Activated CD8-positive, alpha-beta memory T cell treated with anti-CD3 and anti-CD28 coated beads for 24 hours (primary cell): ENCODE measurements at places on chromosomes 1 and 21.

DNA sequence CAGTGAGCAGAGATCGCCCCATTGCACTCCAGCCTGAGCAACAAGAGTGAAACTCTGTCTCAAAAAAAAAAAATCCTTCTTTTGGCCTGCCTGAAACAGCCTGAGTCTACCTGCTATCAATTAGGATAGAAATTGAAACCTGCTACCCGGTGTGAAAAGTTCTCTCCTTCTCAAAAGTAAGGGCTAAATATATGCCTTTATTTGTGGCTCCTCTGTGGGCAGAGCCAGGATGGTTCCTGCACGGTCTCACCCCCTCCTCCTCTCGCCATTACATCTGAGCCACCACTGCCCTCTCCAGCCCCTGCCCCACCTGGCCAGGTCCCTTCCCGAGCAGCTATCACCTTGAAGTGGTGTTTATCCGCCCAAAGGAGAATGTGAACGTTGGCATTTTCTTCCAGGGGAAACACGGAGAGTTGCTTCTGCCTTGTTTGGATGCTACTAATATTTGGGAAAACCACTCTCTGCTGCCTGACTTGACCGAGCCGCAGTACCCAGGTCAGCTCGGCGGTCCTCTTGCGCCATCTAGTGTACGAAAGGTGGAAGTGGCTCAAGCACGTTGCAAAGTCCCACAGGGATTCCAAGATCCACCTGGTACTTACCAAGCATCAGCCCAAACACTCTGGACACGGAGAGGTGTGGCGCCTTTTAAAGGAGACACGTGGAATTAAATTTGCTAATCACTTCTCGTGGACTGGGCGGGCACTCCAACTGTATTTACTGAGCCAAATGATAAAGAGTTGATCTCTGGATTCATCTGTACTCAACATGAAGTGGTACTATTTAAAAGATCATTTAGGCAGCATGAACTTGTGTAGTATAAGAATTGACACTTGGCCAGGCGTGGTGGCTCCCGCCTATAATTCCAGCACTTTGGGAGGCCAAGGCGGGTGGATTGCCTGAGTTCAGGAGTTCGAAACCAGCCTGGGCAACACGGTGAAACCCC is 31.9 kb downstream of the SETD4 start:
- DNase-seq = peak; percentile 86

DNA sequence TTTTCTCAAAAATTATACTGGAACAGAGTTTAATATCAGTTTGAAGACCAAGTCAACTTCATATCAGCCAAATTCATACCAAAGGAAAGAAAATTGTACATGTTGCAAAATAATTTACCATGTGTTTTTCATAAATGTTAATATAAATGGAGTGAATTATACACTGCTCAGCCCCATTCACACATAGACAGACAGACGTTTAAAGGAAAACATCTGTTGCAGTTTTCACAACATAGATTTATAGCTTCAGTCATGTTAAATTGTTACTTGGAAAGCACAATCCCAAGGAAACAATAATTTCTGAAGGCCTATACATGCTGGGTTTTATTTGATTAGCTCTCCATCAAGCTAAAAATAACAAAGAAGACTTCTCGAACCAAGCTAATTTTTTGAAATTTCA is 27.8 kb upstream of the HYI start:
- DNase-seq = no peak

DNA sequence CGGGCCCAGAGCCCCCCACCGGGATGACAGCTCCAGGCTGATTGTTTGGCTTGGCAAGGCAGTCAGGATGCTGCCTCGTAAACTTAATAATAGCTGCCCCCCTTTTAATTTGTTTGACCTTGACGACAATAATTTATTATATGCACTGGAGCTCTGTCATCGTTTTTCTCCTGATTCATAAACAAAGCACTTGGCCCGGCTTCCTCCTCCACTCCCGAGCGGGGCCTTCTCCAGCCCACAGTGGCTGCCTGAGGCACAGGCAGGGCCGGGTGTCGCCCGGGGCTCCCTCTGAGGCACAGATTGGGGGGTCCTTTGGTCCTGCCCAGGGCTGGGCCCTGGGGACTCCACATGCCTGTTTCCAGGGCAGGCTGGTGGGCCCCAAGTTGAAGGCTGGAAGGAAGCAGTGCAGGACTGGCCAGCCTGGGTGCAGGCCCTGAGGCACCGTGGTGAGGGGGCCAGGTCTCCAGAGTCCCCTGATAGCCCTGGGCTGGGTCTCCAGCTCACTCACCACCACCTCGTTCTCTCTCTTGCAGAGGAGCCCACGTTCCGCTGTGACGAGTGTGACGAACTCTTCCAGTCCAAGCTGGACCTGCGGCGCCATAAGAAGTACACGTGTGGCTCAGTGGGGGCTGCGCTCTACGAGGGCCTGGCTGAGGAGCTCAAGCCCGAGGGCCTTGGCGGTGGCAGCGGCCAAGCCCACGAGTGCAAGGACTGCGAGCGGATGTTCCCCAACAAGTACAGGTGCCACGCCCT is 52.0 kb upstream of the ARHGEF16 start:
- no peak for DNase-seq

- no peak for DNase-seq
These were observed at the start of gene TSPAN1 for GRCh38 chr1:46174448-46175231. TSPAN1 (plus strand) TSS chr1:46175087; CDS start chr1:46181108, 6,021 bp downstream.

GRCh38 chr1:233916706-233917105 is 12.2 kb downstream of the SLC35F3 start:
- no peak for DNase-seq

- DNase-seq = no peak
These were observed 105.6 kb downstream of the PLPP3 start for GRCh38 chr1:56473582-56474270.

DNA sequence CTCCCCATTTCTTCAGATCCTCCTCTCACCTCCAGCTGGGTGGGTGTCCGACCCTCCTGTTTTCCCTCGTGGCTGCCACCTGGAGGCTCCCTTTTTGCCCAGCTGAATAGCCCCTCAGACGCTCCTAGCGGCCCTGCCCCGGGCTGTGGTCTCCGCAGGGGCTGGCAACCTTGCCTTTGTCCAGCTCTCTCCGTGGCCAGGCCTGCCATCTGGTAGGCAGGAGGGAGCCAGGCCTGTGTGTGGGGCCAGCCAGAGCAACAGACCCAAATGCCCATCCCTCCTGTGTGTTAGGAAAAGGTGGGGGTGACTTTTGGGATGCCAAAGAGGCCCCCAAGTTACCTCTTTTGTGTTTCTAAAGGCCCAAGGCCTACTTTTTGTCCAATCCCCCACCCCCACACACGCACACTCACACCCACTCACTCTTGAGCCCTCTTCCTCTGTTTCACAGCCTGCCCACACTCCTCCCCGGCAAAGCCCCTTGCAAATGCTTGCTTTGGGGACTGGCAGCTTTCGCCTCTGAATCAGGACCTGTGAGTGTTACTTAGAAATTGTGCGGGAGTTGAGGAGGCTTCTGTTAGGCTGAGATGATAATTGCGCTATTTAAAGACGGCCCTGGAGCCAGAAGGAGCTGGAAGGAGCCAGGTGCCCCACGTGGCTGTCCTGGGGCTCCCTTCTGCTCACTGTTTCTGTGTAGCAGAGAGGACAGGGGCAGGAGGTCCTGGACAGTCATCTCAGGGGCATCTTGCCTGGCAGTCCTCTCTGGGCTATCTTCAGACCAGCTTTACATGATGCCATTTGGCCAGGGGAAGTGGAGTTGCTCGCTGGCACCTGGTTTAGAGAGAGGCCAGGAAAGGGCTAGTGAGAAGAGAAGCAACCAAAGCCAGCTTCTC is 9.1 kb downstream of the PPFIA4 start:
- DNase-seq = no peak

DNA sequence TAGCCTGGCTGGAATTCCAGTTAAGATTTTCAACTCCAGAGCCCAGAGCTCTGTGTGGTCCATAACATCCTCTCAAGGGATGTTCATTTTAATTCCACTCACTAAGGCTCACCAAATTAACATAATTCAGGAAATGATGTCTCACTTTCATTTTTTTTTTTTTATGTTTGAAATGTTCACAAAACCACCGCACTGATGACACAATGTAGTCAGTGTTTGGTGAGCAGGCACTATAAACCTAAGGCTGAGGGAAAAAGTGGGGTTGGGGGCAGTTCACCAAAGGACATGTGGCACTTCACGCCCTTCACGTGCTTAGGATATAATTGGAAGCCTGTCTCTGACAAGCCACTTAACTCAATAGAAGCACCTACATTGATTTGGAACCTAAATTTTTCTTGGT is 177.3 kb upstream of the CAMK1G start:
- no peak for DNase-seq

DNA sequence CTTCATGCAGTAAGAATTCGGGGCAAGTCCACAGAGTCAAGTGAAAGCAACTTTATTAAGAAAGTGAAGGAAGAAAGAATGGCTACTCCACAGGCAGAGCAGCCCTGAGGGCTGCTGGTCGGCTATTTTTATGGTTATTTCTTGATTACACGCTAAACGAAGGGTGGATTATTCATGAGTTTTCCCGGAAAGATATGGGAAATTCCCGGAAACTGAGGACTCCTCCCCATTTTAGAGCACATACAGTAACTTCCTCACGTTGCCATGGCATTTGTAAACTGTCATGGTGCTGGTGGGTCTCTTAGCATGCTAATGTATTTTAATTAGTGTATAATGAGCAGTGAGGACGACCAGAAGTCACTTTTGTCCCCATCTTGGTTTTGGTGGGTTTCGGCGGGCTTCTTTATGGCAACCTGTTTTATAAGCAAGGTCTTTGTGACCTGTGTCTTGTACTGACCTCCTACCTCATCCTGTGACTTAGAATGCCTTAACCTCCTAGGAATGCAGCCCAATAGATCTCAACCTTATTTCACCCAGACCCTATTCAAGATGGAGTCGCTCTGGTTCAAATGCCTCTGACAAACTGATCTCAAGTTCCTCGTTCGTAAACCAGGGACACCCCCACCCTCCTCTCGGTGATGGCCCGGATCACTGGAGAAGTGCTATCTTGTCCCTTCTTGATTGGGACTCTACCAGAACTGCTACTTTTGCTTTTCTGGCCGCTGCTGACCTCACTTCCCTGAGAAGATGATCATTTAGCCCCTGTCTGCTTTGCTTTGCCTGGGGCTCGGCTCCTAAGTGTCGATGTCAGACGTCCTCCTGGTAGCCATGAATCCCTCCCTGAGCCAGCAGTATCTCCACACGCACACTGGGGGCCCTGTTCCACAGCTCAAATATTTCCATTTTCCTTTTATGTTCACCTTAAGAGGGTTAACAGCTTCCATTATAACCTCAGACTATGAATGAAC is 48.8 kb downstream of the CLSTN1 start:
- DNase-seq = no peak

DNA sequence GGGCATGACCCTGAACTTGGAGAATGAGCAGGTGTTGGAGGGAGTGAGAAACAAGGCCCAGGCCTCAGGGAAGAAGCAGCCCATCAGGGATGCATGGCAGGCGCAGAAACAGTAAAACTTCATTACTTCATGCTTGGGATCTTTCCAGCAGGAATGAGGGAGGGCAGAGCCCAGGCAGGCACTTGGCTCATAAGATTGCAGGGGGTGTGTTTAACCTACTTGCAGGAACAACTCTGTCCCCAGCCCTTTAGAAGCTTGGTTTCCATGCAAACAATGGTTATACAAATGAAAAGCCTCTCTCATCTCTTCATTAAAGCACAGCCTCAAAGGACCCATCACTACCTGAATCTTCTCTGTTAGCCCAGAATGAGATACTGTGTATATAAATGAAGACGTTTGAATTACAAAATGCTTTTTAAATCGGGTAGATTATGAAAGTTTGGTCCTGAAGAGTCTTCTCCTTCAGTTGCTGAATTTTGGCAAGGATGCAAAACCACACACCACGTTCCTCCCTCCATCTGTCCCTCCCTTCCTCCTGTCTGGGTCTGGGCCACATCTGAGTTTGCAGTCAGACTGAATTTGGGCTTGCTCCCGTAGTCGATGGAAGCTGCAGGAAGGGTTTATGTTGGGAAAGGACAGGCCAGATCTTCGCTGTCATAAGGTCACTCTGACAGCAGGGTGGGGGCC is 154.4 kb upstream of the KLHDC7A start:
- no peak for DNase-seq

- DNase-seq = no peak
These were observed 282.6 kb downstream of the BARHL2 start for GRCh38 chr1:90434460-90434859.

- no peak for DNase-seq
These were observed 16.6 kb upstream of the CACYBP start for GRCh38 chr1:174982971-174983689.

DNA sequence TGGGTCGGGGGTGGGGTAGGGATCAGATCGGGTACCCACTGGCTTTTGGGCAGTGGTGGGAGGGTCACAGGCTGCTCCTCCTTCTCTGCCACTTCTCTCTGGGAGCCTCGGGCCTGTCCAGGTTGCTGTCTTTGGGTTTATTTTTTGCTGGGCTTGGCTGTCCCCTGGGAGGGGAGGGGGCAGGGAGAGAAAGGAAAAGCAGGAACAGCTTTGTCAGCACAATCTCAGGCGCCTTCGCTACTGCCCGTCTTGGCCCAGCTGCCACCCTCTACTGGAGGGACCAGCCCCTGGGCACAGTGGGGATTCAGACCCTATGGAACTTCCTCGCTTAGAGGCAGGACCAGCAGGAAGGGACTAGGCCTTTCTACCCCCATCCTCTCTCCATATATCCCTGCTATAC is 8.4 kb downstream of the KCNQ4 start:
- DNase-seq = no peak

DNA sequence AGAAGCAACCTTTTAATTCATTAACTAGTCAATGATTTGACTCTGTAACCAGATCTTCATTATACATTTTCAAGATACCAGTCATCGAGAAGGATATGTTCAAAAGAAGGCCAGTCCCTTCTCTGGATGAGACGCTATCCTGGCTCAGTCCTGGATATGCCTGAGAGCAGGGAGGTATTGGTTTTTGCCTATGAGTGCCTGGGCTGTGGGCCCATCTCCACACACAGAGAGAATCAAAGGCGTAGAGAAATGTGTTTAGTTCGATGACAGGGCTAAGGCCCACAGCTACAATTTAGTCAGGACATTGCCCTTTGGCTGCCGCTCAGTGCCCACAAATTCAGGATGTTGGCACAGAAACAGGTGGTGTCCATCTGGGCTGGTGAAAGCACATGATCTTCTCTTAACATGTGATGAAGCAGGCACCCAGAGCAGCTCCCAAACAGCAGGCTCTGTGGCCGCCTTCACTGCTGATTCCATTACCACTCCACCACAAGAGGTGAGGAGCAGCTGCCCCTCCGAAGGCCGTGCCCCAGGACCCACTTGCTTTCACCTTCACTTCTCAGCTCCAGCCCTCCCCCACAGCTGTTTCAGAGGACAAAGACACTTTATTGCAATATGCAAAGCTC is 24.7 kb downstream of the ACKR1 start:
- no peak for DNase-seq

DNA sequence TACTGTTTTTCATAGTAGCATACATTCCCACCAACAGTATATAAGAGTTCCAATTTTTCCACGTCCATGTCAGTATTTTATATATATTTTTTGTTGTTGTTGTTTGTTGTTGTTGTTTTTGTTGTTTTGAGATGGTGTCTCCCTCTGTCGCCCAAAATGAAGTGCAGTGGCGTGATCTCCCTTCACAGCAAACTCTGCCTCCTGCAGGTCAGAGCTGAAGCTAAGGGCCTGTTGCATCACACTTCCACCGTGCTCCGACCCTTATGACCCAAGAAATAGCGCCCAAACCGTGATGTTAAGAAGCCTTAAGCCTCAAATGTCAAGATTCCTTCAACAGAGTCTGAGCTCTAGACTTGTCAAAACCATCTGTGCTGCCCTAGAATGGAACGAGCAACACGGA is 2032.3 kb downstream of the MRPL39 start:
- DNase-seq = no peak
